SHP77 treated with DMSO at 0.1 percent for 48 hours (cell line): ENCODE measurements at places on chromosomes 2 and 18.
A peak's percentile ranks its signal among the peaks of the same experiment; 100 is the strongest.

DNA sequence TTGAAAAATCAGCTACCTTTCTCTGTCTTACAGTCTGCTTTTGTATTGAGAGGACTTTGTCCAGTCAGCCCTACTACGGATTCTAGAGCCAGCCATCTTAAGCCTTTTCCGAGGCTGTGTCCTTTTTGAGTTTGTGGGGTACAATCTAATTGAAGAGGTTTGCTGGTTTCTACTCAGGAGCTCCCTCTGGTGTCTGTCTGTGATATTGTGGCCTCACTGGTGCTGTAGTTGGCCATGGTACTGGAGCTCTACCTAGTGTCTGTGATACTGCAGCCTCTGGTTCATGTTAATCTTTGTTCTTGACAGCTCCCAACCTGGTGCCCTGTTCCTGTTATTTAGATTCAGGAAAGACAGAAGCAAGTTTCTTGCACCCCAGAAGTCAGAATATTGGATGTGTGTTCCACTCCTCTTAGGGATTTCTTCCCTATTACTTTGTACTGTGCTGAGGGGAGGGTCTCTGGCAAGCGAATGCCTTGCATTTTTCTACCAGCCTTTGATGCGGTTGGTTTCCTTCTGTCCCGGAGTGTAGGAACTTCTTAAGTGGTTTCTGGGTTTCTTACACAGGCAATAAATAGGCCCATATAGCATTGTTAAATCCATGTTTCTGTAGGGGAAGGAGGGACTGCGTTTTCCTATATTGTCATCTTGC, 78.5 kb downstream of the ACSL3 start:
- DNase-seq: peak; percentile 39

- DNase-seq: no peak
Measured at GRCh38 chr2:7813541-7814292, 868.1 kb upstream of the ID2 start.

DNA sequence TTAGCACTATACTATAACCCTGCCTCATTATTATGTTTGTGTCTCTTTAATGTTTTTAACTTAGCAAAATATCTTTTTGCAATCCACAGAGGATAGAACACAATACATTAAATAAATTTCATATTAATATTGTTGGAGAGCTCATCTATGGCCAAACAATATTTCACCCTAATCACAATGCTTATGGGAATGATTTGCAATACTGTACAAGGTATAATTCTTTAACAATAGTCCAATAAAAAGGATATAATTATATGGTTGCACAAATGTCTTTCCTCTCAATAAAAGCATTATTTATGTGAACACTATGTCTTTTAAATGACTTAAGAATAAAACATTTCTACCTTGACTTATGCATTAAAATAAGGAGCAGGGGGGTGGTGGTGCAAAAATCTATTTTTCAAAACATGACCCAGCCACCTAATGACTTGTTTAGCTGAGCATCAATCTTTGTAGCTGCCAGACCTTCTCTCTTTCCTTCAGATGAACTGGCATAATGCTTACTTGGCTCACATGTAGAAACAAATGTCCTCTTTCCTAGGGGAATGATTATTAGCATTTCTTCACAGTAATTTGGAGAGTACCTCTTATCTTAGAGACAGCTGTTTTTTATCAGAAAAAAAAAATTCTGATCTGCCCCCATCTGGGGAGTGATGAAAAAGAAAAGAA, 1933.6 kb upstream of the LRRTM1 start:
- no peak for DNase-seq

DNA sequence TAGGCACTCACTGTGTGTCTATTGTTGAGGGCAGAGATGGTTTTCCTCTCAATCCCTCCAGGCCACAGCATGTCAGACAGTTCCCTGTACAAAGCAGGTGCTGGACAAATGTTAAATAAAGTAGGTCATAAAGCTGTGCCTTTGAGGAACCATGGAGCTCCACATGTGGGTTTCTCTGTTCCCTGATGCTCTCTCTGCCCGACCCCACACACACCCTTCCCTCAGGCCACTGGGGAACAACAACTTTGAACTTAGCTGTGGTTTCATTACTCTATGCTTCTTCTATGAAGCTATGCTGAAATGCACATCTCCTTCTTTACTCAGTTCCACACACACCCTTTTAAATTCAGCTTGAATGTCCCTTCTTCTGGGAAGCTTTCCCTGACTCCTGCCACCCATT, 415.3 kb downstream of the HRH4 start:
- no peak for DNase-seq

GRCh38 chr2:121362226-121362625, 77.2 kb upstream of the TFCP2L1 start:
- DNase-seq: no peak

DNA sequence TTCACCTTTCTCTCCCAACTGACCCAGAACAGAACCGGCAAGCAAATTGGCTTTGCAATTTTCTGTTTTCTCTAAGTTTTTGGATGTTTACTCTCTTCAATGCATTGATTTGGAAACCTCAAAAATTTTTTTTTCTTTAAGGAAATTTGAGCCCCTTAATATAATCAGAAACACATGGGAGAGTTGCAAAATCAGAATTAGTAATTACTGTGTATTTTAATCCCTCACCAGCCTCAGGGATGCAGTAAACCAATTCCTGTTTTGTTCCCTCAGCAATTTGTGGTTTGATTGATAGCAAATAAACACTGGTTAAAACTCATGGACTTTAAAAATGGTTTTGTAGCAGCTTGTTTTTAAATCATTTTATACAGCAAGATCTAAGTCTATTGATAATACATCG, 281.5 kb downstream of the NEDD4L start:
- DNase-seq: no peak

DNA sequence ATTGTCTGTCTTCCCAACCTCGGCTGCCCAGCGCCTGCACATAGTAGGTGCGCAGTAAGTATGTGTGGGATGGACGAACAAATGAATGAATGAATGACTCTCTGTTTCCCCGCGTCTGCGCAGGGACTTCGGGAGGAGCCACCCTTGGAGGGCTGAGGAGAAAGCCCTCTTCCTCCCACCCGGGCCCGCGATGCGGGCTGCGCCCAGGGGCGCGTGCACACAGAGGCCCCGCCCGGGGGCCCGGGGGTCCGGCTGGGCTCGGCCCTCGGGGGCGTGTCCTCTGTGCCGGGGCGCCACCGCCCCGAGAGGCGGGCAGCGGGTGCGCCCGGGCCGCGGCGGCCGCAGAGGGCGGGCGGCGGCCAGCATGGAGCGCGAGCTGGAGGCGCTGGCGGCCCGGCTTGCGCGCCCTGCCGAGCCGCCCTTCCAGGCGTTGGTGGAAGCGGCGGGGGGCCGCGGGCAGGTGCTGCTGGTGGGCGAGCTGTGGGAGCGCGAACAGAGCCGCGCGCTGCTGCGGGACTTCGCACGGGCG, at the start of gene C2orf72:
TSS of gene C2orf72 (plus strand) at position 322 of the 529 bp plus-strand sequence. CDS start at position 365, 43 bp downstream.
- DNase-seq: no peak

DNA sequence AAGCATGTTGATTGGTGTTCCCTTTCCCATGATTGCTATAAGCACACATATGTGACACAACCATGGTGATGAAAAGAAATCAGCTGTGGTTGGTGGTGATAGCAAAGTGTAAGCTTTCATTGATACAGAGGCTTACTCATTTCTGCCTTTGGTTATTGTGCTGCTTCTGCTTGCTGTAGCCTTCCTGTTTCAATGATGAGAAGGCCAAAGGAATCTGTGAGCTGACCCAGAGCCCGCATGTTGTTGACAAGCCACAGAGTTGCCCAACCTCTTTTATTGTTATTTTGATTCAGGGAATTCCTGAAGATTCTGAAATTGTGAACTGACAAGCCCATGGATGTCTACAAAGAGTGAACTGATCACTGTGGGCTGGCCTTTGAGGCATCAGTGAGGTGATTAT, 164.4 kb downstream of the TMEFF2 start:
- DNase-seq: no peak

GRCh38 chr2:20621366-20622295, 29.3 kb downstream of the HS1BP3 start:
- DNase-seq: no peak

- DNase-seq: no peak
Measured at GRCh38 chr18:10441472-10441871, 13.0 kb upstream of the APCDD1 start.

GRCh38 chr2:201924453-201924852, 109.2 kb upstream of the FZD7 start:
- no peak for DNase-seq

DNA sequence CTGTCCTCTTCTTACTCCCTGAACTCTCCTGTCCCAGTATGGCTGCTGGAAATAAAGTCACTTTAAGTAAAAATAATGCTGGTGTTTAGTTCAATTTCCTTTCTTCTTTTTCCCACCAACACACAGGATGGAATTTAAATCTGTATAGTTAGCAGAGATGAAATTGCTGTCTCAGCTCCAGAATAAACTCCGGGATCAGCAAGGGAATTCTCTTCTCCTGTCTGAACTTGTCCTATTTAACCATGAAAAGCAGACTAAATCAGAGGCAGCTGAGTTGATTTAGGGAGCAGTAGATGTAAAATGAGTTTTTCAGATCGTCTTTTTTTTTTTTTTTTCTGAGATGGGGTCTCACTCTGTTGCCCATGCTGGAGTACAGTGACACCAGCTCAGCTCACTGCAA, 25.9 kb downstream of the TTLL4 start:
- no peak for DNase-seq

- DNase-seq: no peak
Measured at GRCh38 chr2:147595200-147595599, 249.6 kb upstream of the ACVR2A start.

- no peak for DNase-seq
Measured at GRCh38 chr18:70221156-70221914, 15.8 kb upstream of the RTTN start.

GRCh38 chr2:52475590-52475989, 1292.0 kb upstream of the CHAC2 start:
- DNase-seq: no peak

DNA sequence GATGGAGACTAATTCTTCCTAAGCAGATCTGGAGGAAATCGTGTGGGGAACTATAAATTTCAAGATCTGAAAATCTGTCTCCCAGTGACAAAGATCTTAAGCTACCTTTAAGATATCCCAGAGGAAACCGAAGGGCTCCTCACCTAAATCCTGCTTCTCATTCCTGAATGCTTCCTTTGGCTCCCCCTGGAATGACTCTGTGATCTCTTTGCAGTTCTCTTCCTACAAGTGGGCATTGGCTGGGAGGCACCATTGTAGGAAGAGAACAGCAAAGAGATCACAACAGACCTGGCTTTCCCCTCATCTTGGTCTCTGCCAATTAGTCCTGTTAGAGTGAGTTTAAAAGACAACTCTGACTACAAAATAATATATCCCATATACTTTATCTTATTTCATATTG, 70.0 kb upstream of the KCNH7 start:
- DNase-seq: no peak

DNA sequence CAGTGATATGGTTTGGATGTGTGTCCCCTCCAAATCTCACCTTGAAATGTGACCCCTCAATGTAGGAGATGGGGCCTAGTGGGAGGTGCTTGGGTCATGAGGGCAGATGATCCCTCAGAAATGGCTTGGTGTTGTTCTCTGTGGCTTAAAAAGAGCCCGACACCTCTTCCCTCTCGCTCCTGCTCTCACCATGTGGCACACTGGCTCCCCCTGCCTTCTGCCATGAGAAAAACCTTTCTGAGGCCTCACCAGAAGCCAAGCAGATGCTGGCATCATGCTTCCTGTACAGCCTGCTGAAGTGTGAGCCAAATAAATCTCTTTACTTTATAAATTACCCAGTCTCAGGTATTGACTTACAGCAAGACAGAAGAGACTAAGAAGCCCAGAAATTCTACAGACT, 357.1 kb downstream of the NRXN1 start:
- DNase-seq: no peak

DNA sequence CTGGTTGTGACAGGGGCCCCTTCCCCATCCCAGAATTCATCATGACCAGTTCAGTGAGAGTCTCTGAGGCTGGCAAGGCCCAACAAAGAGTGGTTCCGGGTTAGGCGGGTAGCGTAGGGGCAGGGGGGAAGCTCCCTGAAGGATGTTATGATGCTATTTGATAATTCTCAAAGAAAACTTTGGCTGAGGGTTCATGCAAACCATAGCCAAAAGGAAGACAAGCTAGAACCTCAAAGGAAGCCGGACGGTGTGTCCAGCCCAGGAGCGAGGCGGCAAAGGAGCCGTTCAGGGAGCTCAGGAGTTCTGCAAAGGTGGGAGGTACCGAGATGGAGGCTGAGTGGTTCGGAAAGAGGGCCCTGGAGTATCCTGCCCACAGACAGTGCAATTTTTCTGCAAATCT, 226.8 kb upstream of the RAB6C start:
- no peak for DNase-seq

- DNase-seq: no peak
Measured at GRCh38 chr18:25678221-25678620, 326.3 kb upstream of the ZNF521 start.

- DNase-seq: no peak
Measured at GRCh38 chr2:197952540-197953202, 148.3 kb downstream of the PLCL1 start.

GRCh38 chr18:26794230-26795101, 71.0 kb downstream of the AQP4 start:
- DNase-seq: no peak

DNA sequence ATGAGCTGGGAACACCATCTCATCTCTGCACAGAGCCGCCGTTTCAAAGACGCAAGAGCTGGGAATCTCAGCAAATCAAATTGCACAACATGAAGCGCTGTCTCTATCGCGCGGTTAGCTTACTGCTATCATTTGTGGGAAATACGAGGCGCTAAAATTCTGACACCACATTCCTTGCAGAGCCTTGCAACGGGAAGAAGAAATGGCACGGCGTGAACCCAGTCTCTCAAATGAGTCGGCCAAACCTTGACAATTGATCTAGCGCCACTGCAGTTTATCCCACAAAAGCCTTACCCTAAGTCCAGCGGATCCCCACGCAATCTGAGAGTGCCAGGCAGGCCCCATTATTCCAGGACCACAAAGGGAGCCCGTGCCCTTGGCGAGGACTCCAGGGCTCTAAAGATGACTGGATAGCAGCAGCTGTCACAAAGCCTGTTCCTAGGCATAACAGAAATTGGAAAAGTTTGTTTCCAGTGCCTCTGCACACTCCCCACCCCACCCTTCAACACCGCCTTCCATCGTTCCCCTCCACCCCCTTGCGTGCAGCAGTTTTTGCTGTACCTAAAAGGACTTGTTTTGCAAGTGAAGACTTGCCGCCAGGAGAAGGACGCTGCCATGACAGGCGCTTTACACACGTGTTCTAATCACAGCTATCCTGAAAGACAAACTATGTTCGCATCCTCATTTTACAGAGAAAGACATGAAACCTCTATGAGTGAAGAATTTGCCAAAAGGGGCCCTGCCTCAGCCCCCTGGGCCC, 252.4 kb downstream of the EIPR1 start:
- peak; percentile 72 for DNase-seq

DNA sequence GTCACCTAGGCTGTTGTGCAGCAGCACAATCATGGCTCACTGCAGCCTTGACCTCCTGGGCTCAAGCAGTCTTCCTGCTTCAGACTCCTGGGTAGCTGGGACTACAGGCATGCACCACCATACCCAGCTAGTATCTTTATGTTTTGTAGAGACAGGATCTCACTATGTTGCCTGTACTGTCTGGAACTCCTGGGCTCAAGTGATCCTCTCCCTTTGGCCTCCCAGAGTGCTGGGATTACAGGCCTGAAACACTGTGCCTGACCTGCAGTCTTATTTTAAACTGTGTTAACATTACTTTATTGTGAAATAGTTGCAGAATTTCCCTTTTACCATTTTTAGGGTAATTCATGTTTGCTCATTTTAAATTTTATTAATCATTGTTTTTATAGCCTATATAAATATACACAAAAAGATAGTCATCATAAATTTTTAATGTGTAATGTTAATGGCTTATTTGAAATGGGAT, 24.6 kb downstream of the EML4 start:
- no peak for DNase-seq

GRCh38 chr2:47516360-47517104, 113.6 kb downstream of the MSH2 start:
- DNase-seq: no peak
